ENCODE measurements at places on chromosomes 16 and 17.

DNA sequence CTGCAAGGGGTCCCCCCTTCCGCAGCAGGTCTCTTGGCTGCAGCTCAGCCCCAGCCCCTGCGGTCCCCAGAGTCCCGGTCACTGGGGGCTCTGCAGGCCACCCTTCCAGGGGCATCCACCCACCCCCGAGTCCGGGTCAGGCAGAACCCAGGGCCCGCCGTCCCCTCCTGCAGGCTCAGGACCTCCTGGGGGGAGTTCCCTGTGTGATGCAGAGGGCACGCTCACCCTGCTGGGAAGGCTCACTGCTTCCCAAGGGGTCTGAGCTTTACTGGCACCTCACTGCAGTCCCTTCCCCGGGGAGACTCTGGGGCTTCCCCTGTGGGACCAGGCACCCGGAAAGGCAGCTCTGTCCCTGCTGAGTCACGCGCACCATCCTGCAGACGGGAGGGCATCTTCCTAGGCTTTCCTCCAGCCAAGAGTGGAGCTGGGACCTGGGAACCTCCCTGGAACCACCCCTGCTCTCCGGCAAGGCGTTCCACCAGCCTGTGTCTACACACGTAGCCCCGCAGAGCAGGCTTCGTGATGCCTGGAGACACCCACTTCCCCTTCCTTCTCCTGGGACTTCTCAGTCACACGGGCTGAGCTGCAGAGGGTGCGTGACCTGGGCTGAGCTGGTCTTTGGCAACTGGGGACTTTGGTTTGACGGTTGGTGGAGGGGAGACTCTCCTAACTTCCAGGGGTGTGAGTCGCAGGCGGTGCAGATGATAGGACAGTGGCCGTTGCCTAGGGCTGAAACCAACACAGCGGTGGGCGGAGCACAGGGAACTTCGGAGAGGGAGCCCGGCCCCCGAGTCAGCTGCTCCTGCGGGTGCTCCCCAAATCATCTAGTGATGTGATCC, 23.4 kb downstream of the SLC25A10 start:
- DNase-seq, result no peak

DNA sequence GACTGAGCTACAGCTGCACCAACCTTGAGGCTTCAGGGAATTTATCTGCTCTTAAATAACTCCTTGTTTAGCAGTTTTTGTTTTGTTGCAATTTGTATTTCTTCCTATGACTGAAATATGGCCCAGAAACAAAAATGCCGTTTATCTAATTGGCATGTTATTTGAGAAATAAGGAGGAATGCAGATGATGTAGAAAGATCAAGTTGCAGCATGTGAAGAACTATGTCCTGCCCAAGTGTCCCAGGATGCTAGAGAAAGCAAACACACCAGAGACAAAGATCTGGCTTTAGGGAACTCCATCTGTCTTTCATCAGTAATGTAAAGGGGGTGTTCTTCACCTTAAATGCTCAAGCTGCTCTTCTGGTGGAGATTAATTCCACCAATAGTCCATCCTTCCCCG, 29.7 kb downstream of the USP31 start:
- DNase-seq, result no peak

DNA sequence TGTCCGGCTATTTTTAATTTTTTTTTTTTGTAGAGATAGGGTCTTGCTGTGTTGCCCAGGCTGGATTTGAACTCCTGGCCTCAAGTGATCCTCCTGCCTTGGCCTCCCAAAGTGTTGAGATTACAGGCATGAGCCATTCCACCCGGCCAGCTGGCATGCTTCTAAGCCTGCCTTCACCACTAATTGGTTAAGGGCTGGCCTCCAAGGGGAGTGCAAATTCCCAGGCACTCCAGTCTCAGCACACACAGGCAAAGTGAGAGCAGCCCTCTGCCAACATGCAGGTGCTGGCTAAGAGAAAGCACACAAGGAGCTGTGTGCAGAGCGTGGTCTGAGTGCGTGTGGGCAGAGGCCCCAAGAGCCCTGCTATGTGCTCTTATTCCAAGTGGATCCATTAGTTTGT, 149.8 kb upstream of the HS3ST2 start:
- no peak for DNase-seq

DNA sequence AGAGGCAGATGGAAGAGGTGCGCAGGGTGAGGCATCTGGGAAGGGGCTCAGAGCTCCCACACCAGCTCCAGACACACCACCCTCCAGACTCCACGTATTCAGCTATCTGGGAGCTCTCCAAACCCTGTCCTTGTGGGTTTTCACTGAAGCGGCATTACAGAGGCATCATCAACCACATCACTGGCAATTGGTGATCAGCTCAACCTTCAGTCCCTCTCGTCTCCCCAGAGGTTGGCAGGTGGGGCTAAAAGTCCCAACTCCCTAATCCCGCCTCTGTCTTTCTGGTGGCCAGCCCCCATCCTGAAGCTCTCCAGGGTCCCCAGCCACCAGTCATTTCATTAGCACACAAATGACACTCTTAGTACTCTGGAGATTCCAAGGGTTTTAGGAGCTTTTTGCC, 123.9 kb downstream of the KCNJ12 start:
- DNase-seq, result no peak
